HFFc6 (cell line): ENCODE measurements at places on chromosomes 6 and 20. TPM values are rescaled to one million over a fixed set of nuclear protein-coding genes. Genes with fewer than 3 reads are reported as not detected.
A peak's percentile ranks its signal among the peaks of the same experiment; 100 is the strongest.

SLC13A3 gene
- total RNA-seq: 3.0 and 3.4 TPM in 2 replicates

C20orf202 gene
- not detected in 3 replicates for total RNA-seq

ARHGAP40 gene
- total RNA-seq: 0.66 TPM in 1 of 2 replicates, not detected in the other

OR2J3 gene
- total RNA-seq: not detected in 3 replicates

RFX6 gene
- total RNA-seq: not detected in 3 replicates

ELOVL4 gene
- 6.7 to 7.4 TPM (median 6.9 TPM) in 3 replicates for total RNA-seq

SLC22A1 gene
- 0.19 TPM in 1 of 3 replicates, not detected in the others for total RNA-seq

GJA10 gene
- not detected in 3 replicates for total RNA-seq

GRCh38 chr6:7960141-7960540 is 49.6 kb upstream of the TXNDC5 start:
- no peak overlapping the region for H3K4me3 ChIP-seq
- H3K4me1 ChIP-seq: no peaks in the 10 kb centered on the region; the same call in 1 of the 2 replicates
- no peak for DNase-seq
- no peaks in the 10 kb centered on the region for H3K36me3 ChIP-seq
- no peak overlapping the region for H3K27ac ChIP-seq
- H3K27me3 ChIP-seq: no peaks in the 10 kb centered on the region

DNA sequence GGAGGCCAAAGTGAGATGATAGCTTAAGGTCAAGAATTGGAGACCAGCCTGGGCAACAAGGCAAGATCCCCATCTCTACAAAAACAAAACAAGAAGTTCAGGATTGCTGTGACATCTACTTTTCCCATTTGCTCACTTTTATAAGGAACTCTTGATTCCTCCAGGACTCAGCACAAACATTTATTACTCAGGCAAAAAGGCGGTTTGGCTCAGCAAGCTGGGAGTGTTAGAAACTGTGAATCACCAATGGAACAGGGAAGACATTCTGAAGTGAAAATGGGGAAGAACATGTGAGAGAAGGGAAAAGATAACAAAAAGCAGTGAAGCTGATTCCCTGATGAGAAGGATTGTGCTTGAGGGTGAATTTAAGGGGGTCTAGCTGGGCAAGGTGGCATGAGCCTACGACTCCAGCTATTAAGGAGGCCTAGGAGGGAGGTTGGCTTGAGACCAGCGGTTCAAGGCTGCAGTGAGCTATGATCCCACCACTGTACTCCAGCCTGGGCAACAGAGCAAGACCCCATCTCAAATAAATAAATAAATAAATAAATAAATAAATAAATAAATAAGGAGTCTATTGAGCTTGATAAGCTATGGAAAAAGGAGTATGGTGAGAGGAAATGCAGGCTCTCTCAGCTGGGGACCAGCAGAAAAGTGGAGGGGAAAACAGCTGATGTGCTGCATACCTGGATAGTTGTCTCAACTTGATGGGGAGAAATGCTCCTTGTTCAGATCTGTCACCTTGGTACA is 65.4 kb upstream of the HDDC2 start:
- H3K36me3 ChIP-seq: no peaks in the 10 kb centered on the region
- H3K4me1 ChIP-seq: peaks cover 10% of the 10 kb centered on the region
- H3K27me3 ChIP-seq: no peaks in the 10 kb centered on the region; the same call in 1 of the 2 replicates

DNA sequence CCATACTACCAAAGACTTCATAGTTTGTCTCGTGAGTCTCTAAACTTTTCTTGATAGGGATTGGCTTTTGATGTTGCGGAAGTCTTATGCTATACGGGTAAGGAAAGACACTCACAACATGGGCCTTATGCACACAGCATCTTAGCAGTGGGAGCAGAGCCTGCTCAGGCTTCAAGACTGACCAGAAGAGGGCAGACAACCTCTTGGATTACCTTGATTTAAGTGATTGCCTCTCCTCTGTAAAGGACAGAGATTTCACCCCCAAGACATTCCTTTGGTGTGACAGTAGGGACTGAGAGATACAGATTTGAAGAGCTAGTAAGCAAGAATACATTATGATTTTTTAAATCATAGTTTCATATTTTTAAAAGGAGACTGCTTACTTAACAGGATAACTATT is 71.0 kb upstream of the SAMD3 start:
- H3K36me3 ChIP-seq: no peaks in the 10 kb centered on the region
- DNase-seq: peak; percentile 73
- H3K27ac ChIP-seq: no peak overlapping the region

- no peak for DNase-seq
- H3K27me3 ChIP-seq: peaks cover 5% of the 10 kb centered on the region
- H3K4me1 ChIP-seq: no peaks in the 10 kb centered on the region
- no peak overlapping the region for H3K27ac ChIP-seq
- no peaks in the 10 kb centered on the region for H3K36me3 ChIP-seq
Measured at GRCh38 chr20:19547547-19547946, 210.5 kb upstream of the RIN2 start.

DNA sequence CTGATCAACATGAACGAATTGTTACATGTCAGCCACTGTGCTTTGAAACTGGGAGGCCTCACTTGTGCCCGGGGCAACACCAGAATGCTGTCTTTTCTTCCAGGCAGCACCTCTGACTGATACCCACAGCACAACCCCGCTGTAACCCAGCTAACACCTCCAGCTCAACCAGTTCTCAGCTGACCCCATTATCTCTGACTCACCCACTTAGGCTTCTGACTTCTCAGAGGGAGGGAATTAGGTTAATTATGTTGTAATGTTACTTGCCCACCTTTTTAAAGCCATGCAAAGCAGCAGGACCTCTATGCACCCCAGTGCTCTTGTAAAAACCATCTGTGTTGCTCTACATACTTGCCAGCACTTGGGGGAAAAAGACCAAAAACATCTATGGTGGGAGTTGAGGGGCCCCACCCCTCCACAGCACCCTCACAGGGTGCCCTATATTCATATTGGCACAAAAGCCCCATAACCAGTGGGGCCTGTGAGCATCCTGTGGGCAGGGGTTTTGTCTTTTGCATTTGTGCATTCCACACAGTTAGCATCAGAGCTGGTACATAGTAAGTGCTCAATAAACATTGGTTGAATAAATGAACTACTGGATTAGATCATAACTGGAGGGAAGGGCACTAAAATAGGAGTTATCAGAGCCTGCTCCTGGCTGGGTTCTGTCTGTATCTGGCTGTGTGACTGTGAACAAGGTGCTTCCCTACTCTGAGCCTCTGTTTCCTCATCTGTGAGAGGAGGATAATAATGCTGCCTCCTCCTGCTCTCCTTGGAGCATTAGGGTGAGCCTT is 22.3 kb downstream of the BNIP5 start:
- peaks cover 6% of the 10 kb centered on the region; the same call in 1 of the 2 replicates for H3K4me1 ChIP-seq
- H3K27ac ChIP-seq: no peak overlapping the region
- H3K36me3 ChIP-seq: no peaks in the 10 kb centered on the region
- DNase-seq: no peak
- H3K4me3 ChIP-seq: no peak overlapping the region

GRCh38 chr20:53608071-53608455 is 14.4 kb upstream of the ZNF217 start:
- H3K36me3 ChIP-seq: no peaks in the 10 kb centered on the region
- H3K27me3 ChIP-seq: no peaks in the 10 kb centered on the region
- peaks cover 45% of the 10 kb centered on the region for H3K4me1 ChIP-seq
- no peak overlapping the region for H3K4me3 ChIP-seq
- no peak for DNase-seq

GRCh38 chr6:108862479-108863191 is 14.4 kb downstream of the ARMC2 start:
- DNase-seq: no peak
- H3K27ac ChIP-seq: no peak overlapping the region
- no peaks in the 10 kb centered on the region for H3K27me3 ChIP-seq
- H3K4me3 ChIP-seq: no peak overlapping the region
- peaks cover 6% of the 10 kb centered on the region for H3K36me3 ChIP-seq

GRCh38 chr6:39044181-39044580 is 4.4 kb upstream of the GLP1R start:
- no peak overlapping the region for H3K27ac ChIP-seq
- H3K36me3 ChIP-seq: no peaks in the 10 kb centered on the region
- peaks cover 18% of the 10 kb centered on the region for H3K27me3 ChIP-seq
- no peaks in the 10 kb centered on the region for H3K4me1 ChIP-seq
- DNase-seq: no peak

DNA sequence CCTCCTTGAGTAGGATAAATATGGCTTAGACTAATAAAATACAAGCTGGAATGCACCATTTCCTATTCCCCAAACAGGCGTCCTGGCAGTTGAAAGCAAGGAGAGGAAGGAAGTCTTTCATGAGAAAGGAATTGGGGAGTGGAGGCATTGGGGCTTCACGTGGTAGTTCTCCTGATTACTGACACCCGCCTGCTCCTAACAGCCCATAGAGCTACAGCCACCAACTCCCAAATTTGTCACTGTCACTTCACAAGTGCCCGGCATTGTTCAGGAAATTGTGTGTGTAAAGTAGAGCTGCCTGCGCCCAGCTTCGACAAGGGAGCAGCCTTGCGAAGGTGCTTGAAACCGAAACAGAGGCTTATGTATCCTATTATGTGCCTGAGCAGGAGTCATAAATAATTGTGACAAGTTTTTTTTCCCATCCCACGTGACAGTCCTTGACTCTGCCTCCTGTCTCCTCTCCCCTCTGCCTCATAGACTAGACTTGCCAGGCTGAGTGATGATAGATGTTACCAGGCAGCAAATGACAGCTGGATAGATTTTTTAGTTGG is 301.7 kb upstream of the ZFP64 start:
- H3K4me3 ChIP-seq: peak overlapping the region; percentile 82; the same call in 1 of the 2 replicates
- peaks cover 3% of the 10 kb centered on the region; the same call in 1 of the 2 replicates for H3K27me3 ChIP-seq
- peaks cover 30% of the 10 kb centered on the region; the same call in 1 of the 2 replicates for H3K4me1 ChIP-seq

- H3K27ac ChIP-seq: no peak overlapping the region
- DNase-seq: no peak
- no peaks in the 10 kb centered on the region; the same call in 1 of the 2 replicates for H3K27me3 ChIP-seq
- peaks cover 13% of the 10 kb centered on the region for H3K36me3 ChIP-seq
- peaks cover 7% of the 10 kb centered on the region; the same call in 1 of the 2 replicates for H3K4me1 ChIP-seq
Measured at GRCh38 chr6:75076009-75076408, 129.8 kb downstream of the COL12A1 start.

DNA sequence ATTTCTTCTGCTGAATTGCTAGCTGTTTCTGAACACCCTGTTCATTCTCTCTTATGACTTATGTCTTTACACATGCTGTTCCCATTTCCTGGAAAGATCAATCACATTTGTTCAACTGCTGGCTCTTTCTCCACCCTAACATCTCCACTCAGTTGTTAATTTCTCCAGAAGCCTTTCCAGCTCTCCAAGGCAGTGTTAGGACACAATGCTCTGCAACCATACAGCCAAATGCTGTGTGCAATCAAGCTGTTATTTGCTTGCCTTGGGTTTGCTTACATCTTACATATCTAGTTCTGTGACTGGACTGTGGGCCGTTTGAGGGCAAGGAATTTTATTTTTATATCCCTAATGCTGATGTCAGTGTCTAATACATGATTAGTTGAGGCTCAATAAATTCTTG is 24.2 kb upstream of the CITED2 start:
- H3K27me3 ChIP-seq: no peaks in the 10 kb centered on the region; the same call in 1 of the 2 replicates
- no peak overlapping the region for H3K4me3 ChIP-seq
- H3K36me3 ChIP-seq: no peaks in the 10 kb centered on the region
- H3K27ac ChIP-seq: no peak overlapping the region
- DNase-seq: no peak

- no peak overlapping the region for H3K27ac ChIP-seq
- peak; percentile 24 for DNase-seq
- no peaks in the 10 kb centered on the region for H3K27me3 ChIP-seq
- H3K36me3 ChIP-seq: no peaks in the 10 kb centered on the region
- peaks cover 24% of the 10 kb centered on the region for H3K4me1 ChIP-seq
- no peak overlapping the region for H3K4me3 ChIP-seq
Measured at GRCh38 chr6:107418118-107418517, 41.2 kb downstream of the PDSS2 start.

DNA sequence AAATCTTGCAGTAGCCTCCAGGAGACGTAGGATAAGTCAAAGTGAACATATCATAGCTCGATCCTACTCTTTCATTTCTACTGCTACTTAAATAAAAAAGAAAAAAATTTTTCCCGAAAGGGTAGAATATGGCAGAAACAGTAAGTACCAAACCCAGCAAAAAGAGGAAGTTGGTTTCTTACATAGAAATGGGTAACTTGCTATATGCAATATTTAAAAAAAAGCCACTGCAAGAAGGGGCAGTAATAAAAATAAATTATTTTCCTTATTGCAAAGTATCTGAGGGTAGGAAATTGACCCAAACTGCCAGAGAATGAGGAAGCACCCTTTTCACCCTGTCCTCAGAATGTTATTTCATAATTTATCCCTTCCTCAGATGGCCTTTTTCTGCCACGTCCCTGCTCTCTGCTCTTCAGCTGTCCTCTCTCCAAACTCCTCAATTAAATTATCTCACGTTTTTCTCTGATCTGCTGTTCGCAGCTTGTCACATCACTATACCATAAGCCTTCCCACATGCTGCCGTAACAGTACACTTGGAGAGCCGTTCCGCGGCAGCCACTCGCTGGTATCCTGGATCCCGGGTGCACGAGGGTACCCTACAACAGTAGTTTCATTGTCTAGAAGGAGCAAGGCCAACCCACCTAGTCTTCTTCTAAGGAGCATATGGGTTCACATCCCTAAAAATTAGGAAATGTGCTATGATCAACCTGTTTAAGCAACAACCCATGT is 149.6 kb downstream of the BACH2 start:
- no peak for DNase-seq
- no peaks in the 10 kb centered on the region; the same call in 1 of the 2 replicates for H3K27me3 ChIP-seq
- H3K27ac ChIP-seq: no peak overlapping the region
- no peak overlapping the region for H3K4me3 ChIP-seq
- no peaks in the 10 kb centered on the region for H3K36me3 ChIP-seq

DNA sequence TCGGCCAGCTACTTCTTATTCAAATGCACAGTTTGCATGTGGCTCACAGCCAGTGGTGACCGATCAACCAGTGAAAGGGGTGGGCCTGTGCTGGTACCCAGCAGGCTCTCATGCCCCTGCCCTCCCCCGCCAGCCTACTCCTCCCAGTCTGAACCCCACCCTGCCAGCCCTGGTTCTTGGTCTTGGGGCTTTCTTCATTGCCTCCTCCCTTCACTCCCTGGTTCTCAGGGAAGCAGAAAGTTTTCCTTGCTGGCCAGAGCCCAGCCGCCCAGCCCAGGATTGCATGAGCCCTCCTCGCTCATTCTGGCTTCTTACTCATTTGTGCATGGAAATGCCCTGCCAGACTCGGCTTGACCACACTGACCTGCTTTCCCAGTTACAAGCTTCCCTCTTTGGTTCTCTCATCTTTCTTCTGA is 40.8 kb downstream of the KCNK17 start:
- H3K4me3 ChIP-seq: no peak overlapping the region
- DNase-seq: no peak
- no peaks in the 10 kb centered on the region for H3K36me3 ChIP-seq
- no peaks in the 10 kb centered on the region for H3K4me1 ChIP-seq
- peaks cover 7% of the 10 kb centered on the region for H3K27me3 ChIP-seq
- no peak overlapping the region for H3K27ac ChIP-seq

- H3K36me3 ChIP-seq: no peaks in the 10 kb centered on the region
- DNase-seq: no peak
- H3K27me3 ChIP-seq: peaks cover 11% of the 10 kb centered on the region
- H3K4me3 ChIP-seq: no peak overlapping the region
Measured at GRCh38 chr20:32511358-32512046, 73.6 kb downstream of the NOL4L start.
